ENCODE measurements at places on chromosomes 13 and 19. TPM values are rescaled to one million over a fixed set of nuclear protein-coding genes. Genes with fewer than 3 reads are reported as not detected.

MBD3L2 gene
- not detected for total RNA-seq

GRCh38 chr19:54387991-54388801, 23.5 kb upstream of the LAIR1 start:
- DNase-seq: no peak

- peak; percentile 46 for DNase-seq
Observed at GRCh38 chr19:31054430-31054829, 294.8 kb downstream of the TSHZ3 start.

GRCh38 chr13:104979281-104980030, 1556.0 kb downstream of the EFNB2 start:
- no peak for DNase-seq

CCL25 gene
- not detected for total RNA-seq

GRCh38 chr13:100040196-100040595, 48.7 kb upstream of the PCCA start:
- DNase-seq: no peak

DNA sequence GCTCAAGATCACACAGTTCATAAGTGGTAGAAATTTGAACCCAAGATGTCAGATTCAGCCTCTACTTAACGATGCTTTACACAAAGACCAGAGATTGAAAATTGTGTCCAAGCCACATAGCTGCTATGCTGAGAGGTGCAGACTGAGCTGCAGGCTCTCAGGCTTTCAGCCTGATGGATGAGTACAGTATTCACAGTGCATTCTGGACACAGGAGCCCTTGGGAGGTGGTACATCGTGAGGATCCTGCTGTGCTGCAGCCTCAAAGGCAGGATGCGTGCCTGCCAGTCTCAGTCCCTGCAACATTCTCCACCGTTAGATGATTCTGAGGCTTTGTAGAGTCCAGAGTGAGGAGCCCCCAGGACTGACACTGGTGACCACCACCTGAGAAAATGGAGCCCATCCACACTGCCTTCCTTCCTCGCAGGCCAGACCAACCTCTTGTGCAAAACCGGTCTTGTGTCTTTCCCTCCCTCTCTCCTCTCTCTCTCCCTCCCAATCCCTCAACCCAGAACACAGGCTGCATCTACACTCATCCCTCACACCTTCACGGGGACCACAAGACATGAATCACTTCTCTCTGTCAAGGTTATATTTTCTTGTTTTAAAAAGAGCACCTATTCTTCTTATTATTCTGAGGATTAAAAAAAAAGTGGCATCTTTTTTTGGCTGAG, 203.4 kb upstream of the ZNF507 start:
- DNase-seq: no peak

- no peak for DNase-seq
Observed at GRCh38 chr13:21465710-21466160, 6.6 kb upstream of the ZDHHC20 start.
